Activated CD4-positive, alpha-beta T cell treated with anti-CD3 and anti-CD28 coated beads for 48 hours (primary cell): ENCODE measurements at places on chromosomes 12 and 14.
A peak's percentile ranks its signal among the peaks of the same experiment; 100 is the strongest.

DNA sequence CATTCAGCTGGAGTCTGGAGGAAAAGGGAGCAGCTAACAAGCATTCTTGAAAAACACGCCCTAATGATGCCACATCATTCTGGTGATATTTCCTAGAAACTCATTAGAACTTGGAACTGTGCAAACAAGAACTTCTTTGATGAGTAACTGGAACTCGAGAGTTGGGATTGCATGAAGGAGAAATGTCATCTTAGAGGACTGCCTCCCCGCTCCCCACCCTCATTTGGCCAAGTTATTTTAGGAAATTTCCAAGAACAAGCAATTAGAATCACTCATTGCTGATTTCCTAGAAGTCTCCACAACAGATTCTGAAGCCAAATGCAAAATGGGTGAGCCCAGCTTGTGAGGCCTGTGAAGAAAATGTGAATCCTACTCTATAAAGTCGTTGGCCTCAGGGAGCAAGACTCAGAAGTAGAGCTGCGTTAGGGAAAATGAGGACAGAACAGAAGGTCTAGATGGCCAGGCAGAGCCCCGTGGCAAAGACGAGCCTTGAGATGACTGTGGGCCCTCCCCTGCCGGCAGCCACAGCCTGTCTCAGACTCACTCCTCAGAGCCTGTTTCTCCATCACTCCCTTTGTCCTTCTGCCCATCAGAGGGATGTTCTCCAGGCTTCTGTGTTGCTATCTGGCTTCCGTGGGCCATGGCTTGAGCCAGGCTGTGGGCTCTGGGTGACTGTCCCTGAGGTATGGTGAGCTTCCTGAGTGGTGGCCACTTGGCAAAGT is 38.4 kb downstream of the RTL1 start:
- no peak for DNase-seq

- peak; percentile 29 for DNase-seq
These were observed 520 bp upstream of the MON2 start for GRCh38 chr12:62466018-62466593.

DNA sequence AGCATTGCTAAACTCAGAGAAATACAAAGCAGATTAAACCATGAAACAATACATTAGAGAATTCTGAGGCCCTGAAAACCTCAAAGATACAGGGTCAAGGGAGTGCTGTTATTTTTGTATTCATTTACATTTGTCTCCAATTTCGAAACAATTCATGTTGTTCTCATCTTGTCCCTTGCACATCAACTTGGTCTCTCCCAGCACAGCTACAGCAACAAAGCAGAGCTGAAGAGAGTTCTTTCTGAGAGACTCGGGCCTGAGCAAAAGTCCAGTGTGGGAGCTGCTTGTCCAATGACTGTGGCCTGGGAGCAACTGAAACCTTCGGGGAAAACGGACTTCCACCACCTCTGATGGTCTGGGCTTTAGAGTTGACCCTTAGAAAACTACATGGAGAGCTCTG is 79.4 kb upstream of the CDKN3 start:
- no peak for DNase-seq

GRCh38 chr12:70365648-70366518 is at the start of gene KCNMB4:
TSS of gene KCNMB4 (plus strand) at chr12:70366290. CDS start at chr12:70366735, 445 bp downstream.
- peak; percentile 80 for DNase-seq

GRCh38 chr12:80041071-80041470 is 58.3 kb upstream of the OTOGL start:
- no peak for DNase-seq

- no peak for DNase-seq
These were observed 143.7 kb downstream of the ASCL4 start for GRCh38 chr12:107917912-107918800.

DNA sequence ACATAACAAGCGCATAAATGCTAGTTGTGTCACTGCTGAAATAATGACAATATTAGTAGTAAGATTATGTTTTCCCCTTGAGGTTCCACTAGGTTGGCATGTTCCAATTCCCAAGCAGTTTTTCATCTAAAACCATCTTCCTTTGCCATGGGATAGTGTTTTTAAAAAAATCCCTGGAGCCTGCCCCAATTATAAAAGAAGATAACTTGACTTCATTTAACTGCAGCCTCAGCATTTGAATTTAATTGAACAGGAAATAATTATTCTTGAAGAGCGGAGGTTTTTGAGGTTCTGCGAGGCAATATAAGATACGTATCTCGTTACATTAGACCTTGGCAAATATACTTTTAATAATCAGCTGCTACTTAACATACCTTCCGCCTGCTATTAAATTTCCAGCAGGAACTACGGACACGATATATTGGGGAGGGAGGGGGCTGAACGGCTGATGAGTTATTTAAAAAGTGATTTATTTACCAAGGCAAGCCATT is 65.2 kb upstream of the HSPB8 start:
- no peak for DNase-seq

GRCh38 chr14:92568621-92569479 is 55.3 kb downstream of the RIN3 start:
- no peak for DNase-seq

DNA sequence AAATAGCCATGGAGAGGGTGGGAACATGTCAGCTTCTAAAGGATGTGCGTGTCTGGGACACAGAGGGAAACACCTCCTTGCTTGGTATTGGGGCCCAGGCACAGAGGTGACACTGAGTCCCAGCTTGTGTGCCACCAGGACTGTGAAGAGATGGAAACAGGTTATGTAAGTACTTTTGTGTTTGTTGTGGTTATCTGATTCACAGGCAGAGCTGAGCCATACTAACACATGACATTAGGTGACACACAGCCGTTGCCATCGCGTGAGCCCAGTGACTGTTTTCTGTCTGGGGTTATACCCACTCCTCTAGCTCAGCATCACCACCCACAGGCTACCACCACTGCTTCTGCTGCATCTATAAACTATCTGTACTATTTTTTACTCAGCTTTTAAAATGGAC is 12.1 kb upstream of the FLVCR2 start:
- peak; percentile 92 for DNase-seq

GRCh38 chr14:66234411-66234810 is 251.8 kb upstream of the CCDC196 start:
- DNase-seq: no peak

DNA sequence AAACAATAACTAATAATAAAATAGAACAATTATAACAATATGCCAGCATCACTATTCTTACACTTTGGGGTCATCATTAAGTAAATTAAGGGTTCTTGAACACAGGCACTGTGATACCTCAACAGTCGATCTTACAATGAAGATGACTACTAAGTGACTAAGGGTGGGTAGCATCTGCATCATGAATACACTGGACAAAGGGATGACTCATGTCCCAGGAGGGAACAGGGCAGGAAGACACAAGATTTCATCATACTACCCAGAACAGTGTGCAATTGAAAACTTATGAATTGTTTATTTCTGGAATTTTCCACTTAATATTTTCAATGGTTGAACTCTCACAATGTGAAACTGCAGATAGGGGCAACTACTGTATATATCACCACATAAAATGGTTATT is 19.7 kb downstream of the TSPAN19 start:
- DNase-seq: no peak

- DNase-seq: no peak
These were observed 63.0 kb upstream of the PTHLH start for GRCh38 chr12:28035500-28035899.

DNA sequence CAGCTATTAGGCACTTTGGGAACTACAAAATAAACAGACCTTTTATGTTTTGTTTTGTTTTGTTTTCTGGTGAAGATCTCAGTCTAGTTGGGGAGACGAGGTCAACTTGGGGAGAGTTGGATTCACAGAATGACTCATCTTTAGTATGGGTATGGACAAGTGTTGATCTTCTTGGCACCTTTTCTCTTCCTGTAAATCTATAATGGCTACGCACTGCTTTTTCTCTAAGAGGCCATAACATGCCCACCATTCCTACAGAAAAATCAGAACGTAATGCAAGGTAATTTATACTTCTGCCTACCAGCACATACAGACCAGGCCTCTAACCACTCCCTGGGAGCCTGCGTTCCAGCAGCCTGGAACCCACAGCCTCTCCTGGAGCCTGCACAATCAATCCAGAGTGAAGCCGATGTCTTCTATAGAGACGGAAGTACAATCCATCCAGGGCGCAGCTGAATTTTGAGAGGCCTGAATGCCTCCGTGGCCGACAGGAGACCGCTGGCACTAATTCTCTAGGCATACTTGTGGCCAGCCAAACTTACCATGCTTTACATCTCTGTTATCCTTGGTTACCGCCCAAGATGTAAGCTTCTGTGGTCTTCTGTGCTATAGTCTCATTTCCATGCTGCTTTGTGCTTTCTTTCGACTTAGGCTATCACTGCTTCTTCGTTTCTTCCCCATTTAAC is 717 bp downstream of the PPHLN1 start:
- peak; percentile 17 for DNase-seq

- no peak for DNase-seq
These were observed 1.5 kb upstream of the CLEC12A start for GRCh38 chr12:9969673-9970072.

DNA sequence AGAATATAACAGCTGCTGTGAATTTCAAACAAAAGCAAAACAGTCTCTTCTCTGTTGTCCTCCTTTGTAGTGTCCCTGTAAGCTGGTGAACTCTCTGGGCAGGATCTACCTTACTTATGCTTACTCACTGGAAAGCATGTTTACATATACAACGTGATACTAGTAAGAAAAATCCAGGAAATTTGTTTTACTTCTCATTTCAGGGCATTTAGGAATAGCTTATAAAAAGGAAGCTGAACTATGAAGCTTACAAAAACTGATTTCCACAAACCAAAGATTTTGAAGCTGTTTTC is 311.0 kb downstream of the NOVA1 start:
- DNase-seq: no peak

DNA sequence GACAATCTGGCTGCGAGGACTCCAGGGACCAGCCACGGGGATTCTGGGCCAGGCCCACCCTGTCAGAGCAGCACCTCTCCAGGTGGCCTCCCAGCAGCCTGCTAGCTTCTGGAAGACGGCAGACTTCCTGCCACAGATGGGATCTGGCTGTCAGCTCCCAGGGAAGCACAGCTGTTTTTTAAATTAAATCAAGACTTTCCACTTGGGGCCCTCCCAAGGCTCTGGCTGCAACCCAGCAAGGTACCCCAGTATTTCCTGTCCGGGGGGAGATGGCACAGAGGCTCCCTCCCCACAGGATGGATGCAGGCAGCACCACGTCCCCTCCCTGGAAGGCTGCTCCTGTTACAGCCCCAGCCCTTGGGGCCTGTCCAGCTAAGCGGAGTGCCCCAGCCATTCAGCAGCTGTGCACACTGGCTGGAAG is 56.9 kb downstream of the ACTN1 start:
- DNase-seq: no peak
